ENCODE measurements at places on chromosomes 4 and X.

DNA sequence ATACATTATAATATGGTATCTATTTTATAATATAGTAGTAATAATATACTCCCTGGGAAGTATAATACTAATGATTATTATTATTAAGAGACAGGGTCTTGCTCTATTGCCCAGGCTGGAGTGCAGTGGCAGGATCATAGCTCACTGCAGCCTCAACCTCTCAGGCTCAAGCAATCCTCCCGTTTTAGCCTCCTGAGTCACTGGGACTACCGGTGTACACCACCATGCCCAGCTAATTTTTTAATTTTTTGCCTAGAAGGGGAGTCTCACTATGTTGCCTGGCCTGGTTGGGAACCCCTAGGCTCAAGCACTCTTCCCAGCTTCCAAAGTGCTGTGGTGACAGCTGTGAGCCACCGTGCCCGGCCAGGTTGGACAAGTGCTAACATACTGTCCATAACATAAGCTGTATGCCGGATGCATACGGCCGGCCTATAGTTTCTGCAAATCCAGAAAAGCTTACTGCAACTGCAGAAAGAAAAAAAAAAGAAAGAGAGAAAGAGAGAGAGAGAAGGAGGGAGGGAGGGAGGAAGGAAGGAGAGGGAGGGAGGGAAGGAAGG lies 94.2 kb upstream of the PPP2R3B start:
- DNase-seq = no peak

DNA sequence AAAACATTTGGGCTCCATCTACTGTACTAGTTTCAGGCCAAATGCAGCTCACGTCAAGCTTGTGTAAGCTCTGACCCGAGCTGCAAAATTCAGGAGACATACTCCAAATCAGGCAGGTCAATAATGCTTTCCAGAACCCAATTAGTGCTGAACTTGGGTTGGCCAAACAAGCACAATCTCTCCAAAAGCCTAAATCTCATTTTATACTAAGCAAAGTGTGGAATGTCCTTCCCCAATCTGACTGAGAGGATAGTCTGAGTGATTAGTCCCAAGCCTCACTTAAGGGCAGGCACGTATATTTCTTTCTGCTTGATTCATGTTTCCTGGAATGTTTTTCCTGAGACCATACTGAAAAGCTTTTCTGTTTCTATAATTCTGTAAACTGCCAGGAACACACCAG lies 79.9 kb downstream of the NKX6-1 start:
- no peak for DNase-seq

DNA sequence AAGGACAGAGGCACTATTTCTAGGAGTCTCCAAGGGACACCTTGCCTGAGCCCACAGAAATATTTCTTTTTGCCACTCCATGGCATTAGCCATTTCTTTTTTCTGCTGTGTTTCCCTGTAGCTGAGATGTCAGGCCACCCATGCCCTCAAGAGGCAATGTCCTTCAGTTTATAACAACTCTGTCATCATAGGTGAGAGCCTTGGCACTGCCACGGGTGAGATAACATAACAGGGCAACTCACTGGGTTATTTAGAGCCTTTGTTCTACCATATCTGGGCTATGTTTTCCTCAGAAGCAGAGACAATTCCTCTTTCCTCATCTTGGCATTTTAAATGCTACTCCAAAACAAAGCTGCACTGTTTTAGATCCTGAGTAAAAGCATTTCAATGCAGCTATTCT lies 99.9 kb upstream of the MAOA start:
- no peak for DNase-seq

DNA sequence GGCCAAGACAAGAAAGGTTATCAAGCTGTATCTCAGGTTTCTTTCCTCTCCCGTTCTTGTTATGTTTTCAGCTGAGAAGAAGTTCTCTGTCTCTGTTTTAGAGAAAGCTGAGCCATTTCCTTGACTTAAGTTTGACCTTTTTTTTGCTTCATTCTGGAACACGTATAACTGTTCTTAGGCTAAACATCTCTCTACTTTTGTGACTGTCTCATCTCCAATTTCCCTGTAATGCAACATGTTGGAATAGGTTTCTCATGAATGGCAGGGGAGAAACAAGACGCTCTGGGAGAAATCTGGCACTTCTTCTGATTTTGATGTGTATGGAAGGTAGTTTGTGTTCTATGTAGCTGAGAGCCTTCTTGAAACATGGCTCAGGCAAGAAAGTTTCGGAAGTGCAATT lies 36.2 kb upstream of the SFRP2 start:
- no peak for DNase-seq

DNA sequence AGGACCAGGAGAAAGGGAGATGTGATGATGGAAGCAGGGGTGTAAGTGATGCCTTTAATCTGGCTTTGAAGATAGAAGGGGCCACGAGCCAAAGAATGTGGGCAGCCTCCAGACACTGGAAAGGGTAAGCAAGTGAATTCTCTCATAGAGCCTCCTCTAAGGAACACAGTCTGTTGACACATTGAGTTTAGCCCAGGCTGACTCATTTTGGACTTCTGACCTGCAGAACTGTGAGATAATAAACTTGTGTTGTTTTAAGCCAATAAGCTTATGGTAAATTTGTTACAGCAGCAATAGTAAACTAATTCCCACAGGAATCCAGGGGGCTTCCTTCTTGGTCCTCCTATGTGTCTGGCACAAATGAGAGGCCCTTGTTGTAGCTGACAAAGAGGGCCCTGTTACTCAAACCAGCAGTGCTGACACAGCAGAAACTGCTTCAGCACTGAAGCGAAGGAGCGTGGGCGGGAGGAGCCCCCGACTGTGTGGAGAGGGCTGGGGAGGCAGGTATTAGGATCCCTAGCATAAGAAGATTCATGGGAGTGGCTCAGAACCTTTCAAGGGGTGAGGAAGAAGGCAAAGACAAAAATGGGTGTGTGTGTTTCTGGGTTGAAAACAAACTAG lies 268.7 kb downstream of the NR3C2 start:
- DNase-seq = no peak

- no peak for DNase-seq
Measured at GRCh38 chr4:79650794-79651431, 242.9 kb upstream of the GK2 start.

- DNase-seq = no peak
Measured at GRCh38 chr4:150479657-150480056, 102.3 kb upstream of the MAB21L2 start.

GRCh38 chr4:188305690-188306089 lies 166.4 kb downstream of the TRIML1 start:
- DNase-seq = no peak

DNA sequence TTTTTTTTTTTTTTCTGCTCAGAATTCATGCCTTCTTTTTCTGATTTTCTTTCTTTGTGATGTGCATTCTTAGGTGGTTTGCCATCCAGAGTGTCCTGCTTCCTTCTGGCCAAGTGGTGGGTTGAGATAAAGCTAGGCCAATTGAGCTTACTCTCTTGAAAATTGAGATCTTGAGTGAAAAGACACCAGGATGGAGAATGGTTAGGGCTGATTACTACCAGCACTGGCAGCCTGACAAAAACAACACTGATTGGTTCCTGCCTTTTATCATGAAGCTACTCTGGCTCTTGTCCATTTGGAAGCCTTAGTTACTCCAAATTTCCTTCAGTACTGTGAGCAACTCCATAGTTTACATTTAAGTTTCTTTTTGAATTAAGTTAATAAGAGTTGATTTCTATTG lies 404.0 kb downstream of the PPARGC1A start:
- DNase-seq = no peak

- DNase-seq = no peak
Measured at GRCh38 chr4:174084542-174084941, 198.9 kb downstream of the FBXO8 start.

DNA sequence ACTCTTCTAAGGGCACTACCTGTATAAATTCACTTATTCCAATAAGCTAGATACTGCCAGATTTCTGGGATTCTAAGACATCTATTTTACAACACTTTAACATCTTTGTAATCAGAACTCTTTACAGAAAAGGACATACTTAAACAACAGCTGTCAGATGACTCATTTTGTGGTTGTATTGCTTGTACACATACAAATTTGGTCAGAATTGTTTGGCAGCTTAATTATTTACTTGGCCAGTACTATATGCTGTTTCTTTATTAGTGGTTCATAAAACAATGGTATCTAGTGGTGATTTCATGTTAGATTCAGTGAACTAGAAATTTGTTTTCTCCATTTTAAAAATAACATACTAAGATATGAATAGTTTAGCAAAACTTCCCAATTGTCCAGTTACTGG lies 27.2 kb downstream of the PALLD start:
- DNase-seq = no peak

- DNase-seq = no peak
Measured at GRCh38 chrX:97844943-97845342, 961.2 kb downstream of the RPA4 start.

- no peak for DNase-seq
Measured at GRCh38 chrX:153580700-153581386, 18.1 kb downstream of the CCNQ start.

GRCh38 chrX:132741689-132742088 lies 216.7 kb downstream of the HS6ST2 start:
- DNase-seq = no peak

- no peak for DNase-seq
Measured at GRCh38 chr4:166293556-166293955, 420.5 kb downstream of the TLL1 start.

- no peak for DNase-seq
Measured at GRCh38 chr4:85127653-85128052, 161.2 kb upstream of the WDFY3 start.

DNA sequence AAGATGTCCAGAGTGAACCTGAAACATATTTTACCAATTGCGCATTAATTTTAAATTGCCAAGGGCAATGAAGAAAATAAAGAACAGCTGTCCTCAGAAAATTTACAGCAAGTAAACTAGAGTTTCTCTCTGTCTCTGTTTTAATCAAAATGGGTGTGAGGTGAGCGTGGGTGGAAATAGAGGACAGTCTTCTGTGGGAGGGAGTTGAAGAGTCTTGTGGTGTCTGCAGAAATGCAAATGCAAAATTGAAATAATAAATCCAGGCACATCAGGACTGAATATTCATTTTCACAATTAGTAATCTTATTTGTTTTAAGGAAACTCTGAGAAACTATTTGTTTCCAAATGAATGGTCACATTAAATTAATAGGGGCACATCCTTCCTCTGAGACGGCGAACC lies 192.0 kb downstream of the ARHGAP10 start:
- no peak for DNase-seq

GRCh38 chr4:171484681-171485080 lies 328.5 kb upstream of the GALNTL6 start:
- DNase-seq = no peak
